Spleen (tissue), 13 donors: ENCODE measurements at places on chromosomes 13 and 19.

DNA sequence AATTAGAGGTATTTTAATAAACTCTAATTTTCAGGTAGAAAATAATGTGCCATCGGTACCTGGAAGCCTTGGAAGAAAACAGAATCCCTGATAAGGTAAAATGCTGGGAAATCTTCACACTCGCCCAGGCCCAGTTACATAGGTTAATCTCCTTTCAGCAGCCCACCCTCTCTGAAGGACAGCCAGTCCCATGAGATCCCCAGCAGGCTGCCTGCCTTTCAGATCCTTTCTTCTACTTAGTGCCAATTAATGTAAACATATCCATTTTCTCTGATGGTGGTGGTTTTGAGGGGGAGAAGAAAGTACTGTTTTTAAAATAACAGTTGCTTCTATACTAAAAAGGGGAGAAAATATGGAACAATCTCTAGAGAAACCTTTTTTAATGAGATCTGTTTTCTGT, 12.2 kb downstream of the SMAD9 start:
- H3K27ac ChIP-seq = no peak overlapping the region
- no peak for DNase-seq

GRCh38 chr19:49217382-49217781, 59.8 kb downstream of the TRPM4 start:
- peak; percentile 20 for DNase-seq
- H3K4me3 ChIP-seq = no peak overlapping the region
- no peak overlapping the region for H3K27ac ChIP-seq
- H3K27me3 ChIP-seq = no peaks in the 10 kb centered on the region
- H3K4me1 ChIP-seq = no peaks in the 10 kb centered on the region
- H3K36me3 ChIP-seq = no peaks in the 10 kb centered on the region

DNA sequence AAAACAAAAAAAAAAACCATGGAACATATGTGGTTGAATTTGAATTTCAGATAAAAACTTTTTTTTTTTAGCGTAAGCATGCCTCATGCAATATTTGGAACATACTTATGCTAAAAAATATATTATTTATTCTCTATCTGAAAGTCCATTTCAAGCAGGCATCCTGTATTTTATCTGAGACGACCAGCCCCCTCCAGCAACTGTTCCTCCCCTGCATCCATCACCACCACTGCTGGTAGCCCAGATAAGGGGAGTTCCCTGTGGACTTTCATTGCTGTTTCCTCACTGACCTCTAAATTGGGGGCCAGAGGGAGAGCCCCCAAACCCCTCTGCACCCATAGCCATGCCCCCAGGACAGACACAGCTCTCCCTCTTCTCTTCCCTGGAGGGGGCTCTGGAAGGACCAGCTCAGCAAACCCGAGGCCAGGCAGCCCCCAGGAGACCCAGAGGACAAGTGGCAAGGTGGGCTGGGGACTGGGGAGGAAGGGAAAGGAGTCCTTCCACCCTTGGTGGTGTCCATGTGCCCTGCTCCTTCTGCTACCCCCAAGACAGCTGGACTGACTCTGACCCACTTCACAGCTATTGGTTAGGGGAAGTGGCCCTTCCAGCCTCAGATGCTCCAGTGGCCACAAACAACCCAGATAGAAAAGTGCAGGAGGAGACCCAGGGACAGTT, 6.6 kb upstream of the SIGLEC12 start:
- no peaks in the 10 kb centered on the region for H3K27me3 ChIP-seq
- H3K4me3 ChIP-seq = no peak overlapping the region
- H3K36me3 ChIP-seq = no peaks in the 10 kb centered on the region
- H3K27ac ChIP-seq = no peak overlapping the region

DNA sequence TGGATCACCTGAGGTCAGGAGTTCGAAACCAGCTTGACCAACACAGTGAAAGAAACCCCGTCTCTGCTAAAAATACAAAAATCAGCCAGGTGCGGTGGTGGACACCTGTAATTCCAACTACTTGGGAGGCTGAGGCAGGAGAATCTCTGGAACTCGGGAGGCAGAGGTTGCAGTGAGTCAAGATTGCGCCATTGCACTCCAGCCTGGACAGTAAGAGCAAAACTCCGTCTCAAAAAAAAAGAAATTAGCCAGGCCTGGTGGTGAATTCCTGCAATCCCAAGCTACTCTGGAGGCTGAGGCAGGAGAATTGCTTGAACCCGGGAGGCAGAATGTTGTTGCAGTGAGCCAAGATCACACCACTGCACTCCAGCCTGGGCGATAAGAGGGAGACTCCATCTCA, 12.2 kb upstream of the FBXW9 start:
- no peaks in the 10 kb centered on the region for H3K27me3 ChIP-seq
- no peaks in the 10 kb centered on the region for H3K4me1 ChIP-seq
- H3K27ac ChIP-seq = no peak overlapping the region
- DNase-seq = no peak
- H3K4me3 ChIP-seq = no peak overlapping the region

- H3K27me3 ChIP-seq = no peaks in the 10 kb centered on the region
- peaks cover 14% of the 10 kb centered on the region for H3K4me1 ChIP-seq
- peak overlapping the region; percentile 59 for H3K27ac ChIP-seq
- no peaks in the 10 kb centered on the region for H3K36me3 ChIP-seq
- H3K4me3 ChIP-seq = no peak overlapping the region
- no peak for DNase-seq
Measured at GRCh38 chr19:10968527-10969135, 7.8 kb downstream of the SMARCA4 start.

- peak overlapping the region; percentile 86 for H3K27ac ChIP-seq
- peak overlapping the region; percentile 48 for H3K4me3 ChIP-seq
- H3K4me1 ChIP-seq = no peaks in the 10 kb centered on the region
- DNase-seq = no peak
- no peaks in the 10 kb centered on the region for H3K27me3 ChIP-seq
- no peaks in the 10 kb centered on the region for H3K36me3 ChIP-seq
Measured at GRCh38 chr13:113616991-113617749, 32.6 kb downstream of the TFDP1 start.

- no peak overlapping the region for H3K4me3 ChIP-seq
- DNase-seq = no peak
- H3K27me3 ChIP-seq = no peaks in the 10 kb centered on the region
Measured at GRCh38 chr13:65093357-65093756, 2136.8 kb downstream of the PCDH9 start.

GRCh38 chr13:104315606-104316005, 1249.4 kb upstream of the SLC10A2 start:
- H3K27me3 ChIP-seq = no peaks in the 10 kb centered on the region
- H3K4me1 ChIP-seq = no peaks in the 10 kb centered on the region

GRCh38 chr19:23261496-23262020, 11.4 kb upstream of the ZNF724 start:
- H3K36me3 ChIP-seq = peaks cover 62% of the 10 kb centered on the region
- no peaks in the 10 kb centered on the region for H3K4me1 ChIP-seq
- H3K27me3 ChIP-seq = no peaks in the 10 kb centered on the region
- H3K27ac ChIP-seq = no peak overlapping the region

GRCh38 chr13:77760893-77761292, 63.4 kb downstream of the SLAIN1 start:
- peaks cover 9% of the 10 kb centered on the region for H3K36me3 ChIP-seq
- H3K4me3 ChIP-seq = no peak overlapping the region
- DNase-seq = no peak
- H3K27me3 ChIP-seq = no peaks in the 10 kb centered on the region
- no peak overlapping the region for H3K27ac ChIP-seq
- H3K4me1 ChIP-seq = no peaks in the 10 kb centered on the region

DNA sequence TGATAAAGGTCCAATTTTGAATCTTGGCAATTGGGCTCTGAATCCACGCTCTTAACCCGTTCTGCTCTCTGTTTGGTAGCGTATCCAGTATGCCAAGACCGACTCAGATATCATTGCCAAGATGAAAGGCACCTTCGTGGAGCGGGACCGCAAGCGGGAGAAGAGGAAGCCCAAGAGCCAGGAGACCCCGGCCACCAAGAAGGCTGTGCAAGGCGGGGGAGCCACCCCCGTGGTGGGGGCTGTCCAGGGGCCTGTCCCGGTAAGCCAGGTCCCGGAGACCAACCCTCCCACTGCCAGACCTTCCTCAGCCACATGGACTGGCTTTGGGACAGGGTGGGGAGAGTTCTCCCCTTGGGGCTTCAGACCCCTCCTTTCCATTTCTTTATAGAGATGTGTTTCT, 8.3 kb downstream of the SNRPA start:
- H3K4me1 ChIP-seq = peaks cover 29% of the 10 kb centered on the region
- H3K27me3 ChIP-seq = no peaks in the 10 kb centered on the region
- H3K36me3 ChIP-seq = peaks cover 71% of the 10 kb centered on the region
- no peak overlapping the region for H3K27ac ChIP-seq
- no peak for DNase-seq
